Tibial nerve (tissue), 4 donors: ENCODE measurements at places on chromosomes 6 and 20. TPM values are rescaled to one million over a fixed set of nuclear protein-coding genes. Genes with fewer than 3 reads are reported as not detected.

Gene SRMS
- not detected for total RNA-seq

Gene TINAG
- total RNA-seq: not detected

Gene NOTCH4
- total RNA-seq: 22.4 TPM

Gene SLC35A1
- 23.7 TPM for total RNA-seq

Gene SLC44A4
- 0.22 TPM for total RNA-seq

- no peak overlapping the region for H3K4me3 ChIP-seq
- H3K27me3 ChIP-seq: no peaks in the 10 kb centered on the region
- H3K4me1 ChIP-seq: no peaks in the 10 kb centered on the region
- DNase-seq: no peak
- H3K36me3 ChIP-seq: no peaks in the 10 kb centered on the region
Observed at GRCh38 chr6:157217198-157217893, 106.0 kb downstream of the TMEM242 start.

DNA sequence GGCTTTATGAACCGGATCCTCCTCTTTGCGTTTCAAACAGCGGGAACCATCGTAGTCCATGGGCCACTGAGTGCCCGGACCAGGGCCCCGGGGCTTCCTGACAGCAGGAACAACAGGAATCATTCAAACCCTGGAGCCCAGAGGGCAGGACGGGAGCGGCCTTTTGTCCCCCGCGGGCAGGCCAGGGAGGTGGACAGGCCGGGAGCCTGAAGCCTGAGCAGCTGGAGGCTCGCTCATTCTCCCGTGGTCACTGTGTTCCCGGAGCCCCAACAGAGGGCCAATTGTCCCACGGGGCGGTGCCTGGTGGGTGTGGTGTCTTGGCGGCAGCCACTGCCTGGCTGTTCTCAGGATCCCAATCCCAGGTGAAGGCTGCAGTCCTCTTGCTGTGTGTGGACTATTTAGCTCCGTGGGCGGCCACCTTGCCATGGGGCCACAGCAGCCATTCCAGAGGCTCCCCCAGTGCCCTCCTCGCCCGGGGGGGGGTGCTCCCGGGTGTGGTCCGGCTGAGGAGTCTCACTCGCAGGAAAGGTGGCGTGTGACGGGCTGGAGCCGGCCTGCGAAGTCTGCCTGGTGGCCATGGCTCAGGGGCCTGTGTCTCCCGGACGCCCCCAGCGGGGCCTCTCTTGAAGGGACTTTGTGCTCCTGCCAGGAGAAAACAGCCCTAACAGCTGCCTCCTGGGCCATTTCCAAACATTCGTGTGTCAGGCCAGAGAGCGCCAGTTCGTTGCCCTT is 77.2 kb upstream of the BHLHE23 start:
- no peak overlapping the region for H3K27ac ChIP-seq
- no peaks in the 10 kb centered on the region for H3K36me3 ChIP-seq
- no peaks in the 10 kb centered on the region for H3K4me1 ChIP-seq
- H3K27me3 ChIP-seq: peaks cover 36% of the 10 kb centered on the region

GRCh38 chr20:59062081-59062480 is 19.5 kb upstream of the PRELID3B start:
- no peaks in the 10 kb centered on the region for H3K4me1 ChIP-seq
- DNase-seq: no peak

DNA sequence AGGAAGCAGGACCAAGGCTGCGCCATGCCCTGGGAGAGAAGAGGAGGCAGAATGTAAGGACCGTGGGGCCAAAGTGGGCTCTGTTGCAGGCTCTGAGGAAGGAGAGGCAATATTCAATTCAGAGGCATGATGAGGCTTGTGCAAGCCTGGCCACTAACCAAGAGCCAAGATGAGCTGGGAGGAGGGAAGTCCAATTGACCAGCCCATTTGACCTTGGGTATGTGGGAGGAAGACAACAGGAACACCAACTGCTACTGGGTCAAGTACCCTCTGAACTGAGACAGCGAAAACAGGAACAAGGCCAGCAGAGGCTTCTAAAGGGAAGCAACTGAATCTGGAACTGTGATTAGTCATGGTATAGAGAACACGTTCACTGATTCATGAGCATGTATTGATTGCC is 779.6 kb downstream of the MAFB start:
- H3K36me3 ChIP-seq: no peaks in the 10 kb centered on the region
- DNase-seq: no peak
- H3K4me1 ChIP-seq: no peaks in the 10 kb centered on the region
- no peak overlapping the region for H3K27ac ChIP-seq
- no peaks in the 10 kb centered on the region for H3K27me3 ChIP-seq

- no peaks in the 10 kb centered on the region for H3K27me3 ChIP-seq
- no peaks in the 10 kb centered on the region for H3K4me1 ChIP-seq
- H3K27ac ChIP-seq: no peak overlapping the region
- no peak overlapping the region for H3K4me3 ChIP-seq
Observed at GRCh38 chr6:86042214-86042613, 399.5 kb upstream of the SYNCRIP start.

- H3K27ac ChIP-seq: no peak overlapping the region
- no peaks in the 10 kb centered on the region for H3K4me1 ChIP-seq
- no peaks in the 10 kb centered on the region for H3K27me3 ChIP-seq
Observed at GRCh38 chr6:110662490-110663211, 152.6 kb downstream of the CDK19 start.

DNA sequence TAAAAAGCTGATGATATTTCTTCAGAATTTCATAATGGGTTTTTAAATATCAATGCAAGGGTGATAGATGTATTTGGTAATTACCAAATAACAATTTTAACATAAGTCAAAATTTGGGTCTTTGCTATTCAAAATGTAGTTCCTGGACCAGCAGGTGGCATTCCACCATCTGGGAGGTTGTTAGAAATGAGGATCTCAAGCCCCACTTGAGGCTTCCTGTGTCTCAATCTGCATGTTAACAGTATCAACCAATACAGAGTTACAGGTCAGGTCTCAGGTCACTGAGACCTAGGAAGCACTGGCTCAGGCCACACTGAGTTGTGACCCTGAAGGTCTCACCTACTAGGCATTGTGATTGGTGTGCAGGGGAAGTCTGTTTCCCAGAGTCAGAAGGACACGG is 57.2 kb upstream of the MTRF1L start:
- H3K4me3 ChIP-seq: no peak overlapping the region
- no peak overlapping the region for H3K27ac ChIP-seq
- H3K27me3 ChIP-seq: no peaks in the 10 kb centered on the region

- DNase-seq: no peak
- H3K4me1 ChIP-seq: peaks cover 21% of the 10 kb centered on the region
- H3K27ac ChIP-seq: no peak overlapping the region
- H3K36me3 ChIP-seq: no peaks in the 10 kb centered on the region
- H3K4me3 ChIP-seq: no peak overlapping the region
- H3K27me3 ChIP-seq: no peaks in the 10 kb centered on the region
Observed at GRCh38 chr6:43520097-43520496, 3.2 kb downstream of the POLR1C start.

DNA sequence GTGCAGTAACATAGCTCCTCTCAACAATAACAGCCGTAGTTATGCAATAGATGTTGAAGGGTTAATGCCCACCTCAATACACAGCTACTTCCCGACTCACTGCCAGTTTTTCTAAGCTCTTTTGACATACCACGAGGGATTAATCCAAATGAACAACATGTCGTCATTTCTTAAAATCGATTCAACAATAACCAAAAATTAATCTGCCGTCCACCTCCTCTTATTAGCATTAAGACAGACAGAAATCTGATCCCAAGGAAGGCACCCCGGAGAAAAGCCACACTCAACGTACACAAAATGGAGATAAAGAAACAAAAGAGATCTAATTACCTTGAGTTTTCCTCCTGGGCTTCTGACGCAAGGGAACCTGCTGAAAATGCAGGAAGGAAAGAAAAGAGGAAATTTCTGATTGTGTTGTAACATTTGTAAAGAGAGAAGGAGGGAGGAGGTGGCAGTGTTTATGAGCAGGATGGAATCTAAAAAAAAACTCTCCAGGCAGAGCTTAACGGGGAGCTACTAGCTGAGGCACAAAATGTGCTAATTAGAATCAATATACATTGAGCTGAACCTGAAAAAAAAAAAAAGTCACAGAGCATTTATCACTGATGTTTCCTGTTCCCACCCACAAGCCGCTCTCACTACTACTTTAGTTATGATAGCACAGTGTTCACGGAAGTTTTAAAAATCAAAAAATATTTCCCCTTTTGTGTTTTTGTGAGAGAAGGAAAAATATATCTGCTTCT is 109.3 kb downstream of the IPCEF1 start:
- DNase-seq: no peak
- H3K36me3 ChIP-seq: no peaks in the 10 kb centered on the region

- H3K36me3 ChIP-seq: peaks cover 10% of the 10 kb centered on the region
- no peaks in the 10 kb centered on the region for H3K27me3 ChIP-seq
- no peak for DNase-seq
- H3K4me3 ChIP-seq: no peak overlapping the region
- H3K27ac ChIP-seq: no peak overlapping the region
- no peaks in the 10 kb centered on the region for H3K4me1 ChIP-seq
Observed at GRCh38 chr20:24961384-24962181, 12.5 kb downstream of the CST7 start.

DNA sequence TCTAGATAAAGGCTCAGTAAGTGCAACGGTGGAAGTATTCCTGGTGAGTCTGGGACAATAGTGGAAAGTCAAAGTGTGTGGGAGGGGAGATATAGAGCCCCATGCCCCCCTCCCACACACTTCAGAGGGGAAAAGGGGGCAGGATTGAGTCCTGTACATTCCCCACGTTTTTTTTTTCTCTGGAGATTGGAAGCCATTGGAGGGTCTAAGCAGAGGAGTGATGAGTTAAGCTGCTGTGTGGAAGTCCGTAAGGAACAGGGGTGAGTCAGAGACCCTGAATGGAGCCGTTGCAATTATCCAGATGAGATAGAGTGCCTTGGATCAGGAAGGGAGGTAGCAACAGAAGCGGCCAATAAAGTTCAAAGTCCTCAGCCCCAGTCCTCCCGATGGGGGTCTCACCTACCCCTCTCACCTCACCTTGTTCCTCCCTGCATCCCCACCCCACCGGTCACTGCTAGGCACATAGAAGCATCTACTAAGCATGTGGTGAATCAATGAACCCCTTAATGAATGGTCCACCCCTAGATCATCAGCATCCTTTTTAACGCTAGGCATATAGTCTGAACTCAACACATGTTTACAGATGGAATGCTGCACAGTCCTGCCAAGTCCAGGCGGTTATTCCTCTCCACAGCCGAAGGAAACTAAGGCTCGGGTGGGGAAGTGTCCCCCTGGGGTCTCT is 662 bp upstream of the SLC9A8 start:
- peak overlapping the region; percentile 96 for H3K4me3 ChIP-seq
- H3K4me1 ChIP-seq: peaks cover 6% of the 10 kb centered on the region
- DNase-seq: no peak
- H3K27ac ChIP-seq: peak overlapping the region; percentile 87
- peaks cover 23% of the 10 kb centered on the region for H3K36me3 ChIP-seq

DNA sequence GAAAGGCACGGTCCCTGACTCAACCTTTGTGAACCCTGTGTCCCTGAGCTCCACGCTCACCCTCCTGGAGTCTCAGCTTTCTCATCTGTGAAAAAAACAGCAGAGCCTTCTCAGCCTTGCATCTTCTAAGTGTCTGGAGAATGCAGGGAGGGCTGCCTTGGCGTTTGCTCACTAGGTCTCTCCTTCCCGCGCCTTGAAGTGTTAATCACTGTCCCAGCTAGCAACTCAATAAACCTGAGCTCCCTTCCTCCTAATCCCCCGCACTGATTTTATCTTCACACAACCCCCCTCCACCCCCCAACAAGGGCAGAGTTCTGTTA is 34.9 kb upstream of the FOXC1 start:
- H3K27me3 ChIP-seq: no peaks in the 10 kb centered on the region
- H3K4me1 ChIP-seq: no peaks in the 10 kb centered on the region
- no peaks in the 10 kb centered on the region for H3K36me3 ChIP-seq
- H3K27ac ChIP-seq: peak overlapping the region; percentile 77

- no peak for DNase-seq
- H3K4me1 ChIP-seq: no peaks in the 10 kb centered on the region
- H3K27ac ChIP-seq: no peak overlapping the region
- no peaks in the 10 kb centered on the region for H3K36me3 ChIP-seq
Observed at GRCh38 chr20:62567246-62568044, 74.9 kb upstream of the SLCO4A1 start.
